SW 1271 (cell line): ENCODE measurements at places on chromosomes 11 and 22.

- no peak for DNase-seq
Measured at GRCh38 chr11:103453915-103454709, 344.9 kb downstream of the DYNC2H1 start.

DNA sequence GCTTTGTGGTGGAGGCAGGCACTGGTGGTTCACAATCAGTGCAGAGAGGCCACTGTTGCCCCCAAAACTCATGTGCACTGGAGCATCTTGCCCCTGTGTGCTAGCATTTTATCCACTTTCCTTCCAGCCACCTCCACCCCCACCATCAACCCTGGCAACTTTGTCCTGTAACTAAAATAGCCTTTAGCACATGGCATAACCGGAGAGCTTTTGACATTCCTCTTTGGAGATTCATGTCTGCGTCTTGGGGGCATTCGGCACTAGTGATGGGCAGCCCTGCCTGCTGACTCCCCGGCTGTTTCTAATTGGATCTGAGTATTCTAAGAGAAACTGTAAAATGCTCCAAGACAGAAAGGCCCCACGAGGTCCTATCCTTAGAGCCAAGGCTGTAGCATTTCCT is 15.8 kb downstream of the SHISA8 start:
- no peak for DNase-seq

GRCh38 chr22:29992341-29993275 is 87.7 kb upstream of the HORMAD2 start:
- no peak for DNase-seq

GRCh38 chr11:92834296-92835020 is 135.0 kb upstream of the MTNR1B start:
- DNase-seq = no peak
